Left ventricle myocardium superior (tissue), 1 donor: ENCODE measurements at places on chromosomes 2 and 18. TPM values are rescaled to one million over a fixed set of nuclear protein-coding genes. Genes with fewer than 3 reads are reported as not detected.

KIAA2012 gene
- total RNA-seq: not detected

RGPD3 gene
- not detected for total RNA-seq

L3MBTL4 gene
- 0.89 TPM for total RNA-seq

SPC25 gene
- total RNA-seq: 0.55 TPM

TMEM37 gene
- 2.9 TPM for total RNA-seq

SAG gene
- total RNA-seq: not detected

SMAD7 gene
- 13.8 TPM for total RNA-seq

MDH1B gene
- total RNA-seq: 1.0 TPM

DNA sequence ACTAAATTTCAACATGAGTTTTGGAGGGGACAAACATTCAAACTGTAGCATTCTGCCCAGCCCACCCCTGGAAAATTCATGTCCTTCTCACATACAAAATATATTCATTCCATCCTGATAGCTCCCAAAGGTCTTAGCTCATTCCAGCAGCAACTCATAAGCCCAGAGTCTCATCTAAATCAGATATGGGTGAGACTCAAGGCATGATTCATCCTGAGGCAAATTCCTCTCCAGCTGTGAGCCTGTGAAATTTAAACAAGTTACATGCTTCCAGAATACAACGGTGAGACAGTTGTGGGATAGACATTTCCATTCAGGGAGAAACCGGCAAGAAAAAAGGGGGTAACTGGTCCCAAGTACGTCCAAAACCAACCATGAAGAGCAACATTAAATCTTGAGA, 43.5 kb upstream of the FAHD2A start:
- DNase-seq: no peak

DNA sequence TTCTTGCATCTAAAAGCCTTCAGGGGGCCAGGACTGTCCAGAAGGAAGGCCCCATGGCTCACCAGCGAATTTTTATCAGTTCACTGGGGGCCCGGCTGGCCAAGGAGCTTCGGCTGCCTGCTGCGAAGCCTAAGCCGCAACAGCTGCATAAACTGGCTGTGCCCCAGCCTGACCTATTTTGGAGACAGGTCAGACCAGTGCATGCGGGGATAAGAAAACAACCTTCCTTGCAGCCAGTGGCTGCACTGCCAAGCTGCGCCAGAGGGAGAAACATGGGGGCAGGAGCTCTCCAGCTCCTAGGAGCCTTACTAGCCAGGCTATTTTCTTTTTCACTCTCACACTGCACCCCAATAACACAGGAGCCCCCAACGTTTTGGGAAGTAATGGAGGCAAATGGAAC, 15.2 kb downstream of the PAX3 start:
- no peak for DNase-seq

DNA sequence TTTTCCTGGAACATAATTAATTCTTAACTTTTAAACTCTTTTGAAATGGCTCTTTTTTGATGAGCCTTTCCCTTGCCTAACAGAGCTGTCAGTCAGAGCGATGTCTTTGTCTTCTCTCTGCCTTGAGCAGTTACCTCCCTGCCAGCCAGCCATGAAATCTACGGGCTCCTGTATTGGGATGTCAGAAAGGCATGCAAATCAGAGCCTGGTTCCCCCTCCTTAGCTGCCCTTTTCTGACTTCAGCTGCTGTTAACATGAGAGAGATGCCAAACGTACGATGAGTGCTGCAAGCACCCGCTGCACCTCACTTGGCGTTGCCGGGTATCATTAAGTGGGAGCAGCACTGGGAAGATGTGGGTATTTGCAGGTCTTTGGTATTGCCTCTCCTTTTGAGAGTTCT, 131.4 kb upstream of the BOD1L2 start:
- no peak for DNase-seq

GRCh38 chr18:12883372-12883683, 709 bp downstream of the PTPN2 start:
- no peak for DNase-seq

DNA sequence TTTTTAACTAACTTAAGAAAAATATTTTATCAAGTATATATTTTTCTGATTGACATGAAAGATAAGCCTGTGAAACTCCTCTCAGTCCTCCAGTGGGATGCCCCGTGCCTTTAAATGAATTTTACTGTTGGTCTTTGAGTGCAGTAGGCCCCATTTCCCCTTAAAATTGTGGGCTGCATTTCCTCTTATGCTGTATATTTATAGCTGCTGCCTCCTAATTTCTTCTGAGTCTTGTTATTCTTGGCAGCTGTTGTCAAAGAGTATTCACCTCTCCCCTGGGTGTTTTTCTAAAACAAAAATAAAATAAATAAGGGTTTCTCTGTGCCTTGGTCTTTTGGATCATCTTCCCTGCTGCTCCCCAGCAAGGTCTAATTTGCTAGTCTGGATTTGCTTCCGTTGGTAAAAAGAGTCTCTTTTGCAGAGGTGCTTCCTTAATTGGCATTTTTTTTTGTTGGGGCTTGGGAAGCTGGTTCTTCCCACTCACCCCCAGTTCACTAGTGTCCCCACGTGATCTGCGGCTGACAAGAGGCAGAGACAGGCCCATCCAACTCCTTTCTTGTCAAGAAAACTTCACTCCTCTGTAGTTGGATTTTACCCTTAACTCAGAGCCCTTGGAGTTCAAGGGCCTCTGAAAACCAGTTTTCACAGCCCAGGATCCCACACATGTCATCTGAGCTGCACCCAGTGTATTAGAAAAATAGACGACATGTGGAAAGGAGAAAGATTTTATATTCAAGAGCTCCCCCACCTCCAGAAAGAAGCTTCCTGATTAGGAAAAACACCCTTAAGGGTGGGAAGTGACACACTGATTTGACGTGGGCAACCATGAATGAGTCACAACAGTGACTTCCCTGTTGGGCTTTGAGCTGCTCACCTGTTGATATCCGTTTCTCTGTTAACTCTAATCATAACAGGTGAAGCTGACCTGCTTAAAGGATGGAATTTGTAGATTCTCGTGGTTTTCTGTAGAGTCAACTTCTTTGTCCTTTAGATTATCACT, 431.5 kb downstream of the DCDC2C start:
- DNase-seq: no peak

DNA sequence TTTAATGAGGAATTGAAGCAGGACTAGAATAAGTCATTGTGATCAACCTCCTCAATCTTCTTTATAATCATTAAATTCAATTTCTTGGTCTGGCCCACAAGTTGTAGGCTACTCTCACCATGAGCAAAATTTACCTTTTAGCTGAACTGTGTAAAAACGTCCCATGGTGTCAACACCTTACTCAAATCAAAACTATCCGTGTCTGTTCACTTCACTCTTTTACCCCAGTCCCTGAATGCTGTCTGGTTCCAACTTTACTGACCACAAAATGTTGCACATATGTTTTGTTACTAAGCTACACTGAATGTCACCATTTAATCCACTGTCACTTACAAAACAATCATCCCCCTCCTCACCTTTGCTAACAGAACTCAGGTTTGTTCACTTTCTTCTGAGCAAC, 951.6 kb upstream of the SLC39A10 start:
- no peak for DNase-seq

DNA sequence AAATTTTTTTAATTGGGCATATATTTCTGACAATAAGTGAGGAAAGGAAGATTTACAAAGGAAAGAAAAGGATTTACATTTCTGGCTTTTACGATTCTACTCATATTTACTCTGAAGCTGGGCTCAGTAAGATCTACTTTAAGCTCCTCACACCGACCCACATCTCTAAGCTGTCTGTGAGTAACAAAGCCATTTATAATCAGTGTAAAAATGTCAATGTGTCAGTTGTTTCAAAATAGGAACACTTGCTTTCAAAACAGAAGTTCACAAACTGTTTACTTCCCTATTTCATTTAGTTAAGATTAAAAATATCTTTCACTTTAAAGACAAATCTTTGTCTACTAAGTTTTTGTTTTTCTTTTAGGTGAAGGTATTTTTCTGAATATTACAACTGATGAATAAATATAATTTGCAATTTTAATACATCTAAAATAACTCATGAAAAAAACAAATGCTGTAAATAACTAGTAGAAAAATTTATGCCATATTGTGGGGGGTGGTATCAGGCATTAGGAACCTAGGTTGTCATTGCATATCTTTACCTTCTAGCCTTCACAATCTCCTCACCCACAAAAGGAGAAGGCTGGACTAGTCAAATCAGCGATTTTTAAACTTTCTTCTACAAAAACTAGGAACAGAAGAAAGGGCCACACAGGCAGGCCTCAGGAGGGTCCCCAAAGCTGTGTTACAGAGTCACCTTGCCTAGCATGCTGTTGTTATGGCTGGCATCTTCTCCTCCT, 64.5 kb downstream of the TMEM131 start:
- DNase-seq: no peak

DNA sequence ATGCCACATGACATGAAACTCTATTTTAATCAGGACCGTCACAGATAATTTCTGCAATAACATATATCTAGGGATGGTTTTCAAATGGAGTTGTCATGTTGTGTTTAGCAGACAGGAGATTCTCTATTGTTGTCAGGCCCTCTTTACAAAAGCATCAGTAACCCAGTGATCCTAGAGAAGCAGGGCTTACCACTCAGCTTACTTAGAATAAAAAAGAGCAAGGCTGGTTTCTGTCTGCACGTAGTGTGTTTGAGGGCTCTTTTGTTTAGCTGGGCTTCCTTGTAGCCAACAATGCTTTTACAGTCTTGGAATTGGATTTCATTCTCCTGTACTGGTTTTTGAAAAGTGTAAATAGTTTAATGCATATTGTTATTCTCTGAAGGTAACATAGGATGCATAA, 210.5 kb upstream of the NRP2 start:
- no peak for DNase-seq

- no peak for DNase-seq
Observed at GRCh38 chr2:33577084-33577483, 22.0 kb downstream of the FAM98A start.

DNA sequence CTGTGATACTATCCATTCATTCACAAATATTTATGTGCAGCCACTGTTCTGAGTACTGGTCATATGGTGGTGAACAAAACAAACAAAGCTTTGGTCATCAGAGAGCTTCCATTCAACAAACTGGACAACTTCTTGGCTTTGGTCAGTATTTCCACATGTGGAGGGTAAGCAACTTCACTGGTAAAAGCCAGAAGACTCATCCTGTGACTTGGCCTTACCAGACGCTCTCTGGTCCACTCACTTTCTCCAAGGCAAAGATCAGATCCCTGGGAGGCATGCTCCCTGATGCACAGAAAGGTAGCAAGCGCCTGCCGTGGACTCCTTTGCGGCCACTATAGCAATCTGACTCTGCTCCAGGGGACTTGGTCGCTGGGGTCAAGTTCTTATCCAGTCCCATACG, 179.5 kb downstream of the EN1 start:
- DNase-seq: no peak

DNA sequence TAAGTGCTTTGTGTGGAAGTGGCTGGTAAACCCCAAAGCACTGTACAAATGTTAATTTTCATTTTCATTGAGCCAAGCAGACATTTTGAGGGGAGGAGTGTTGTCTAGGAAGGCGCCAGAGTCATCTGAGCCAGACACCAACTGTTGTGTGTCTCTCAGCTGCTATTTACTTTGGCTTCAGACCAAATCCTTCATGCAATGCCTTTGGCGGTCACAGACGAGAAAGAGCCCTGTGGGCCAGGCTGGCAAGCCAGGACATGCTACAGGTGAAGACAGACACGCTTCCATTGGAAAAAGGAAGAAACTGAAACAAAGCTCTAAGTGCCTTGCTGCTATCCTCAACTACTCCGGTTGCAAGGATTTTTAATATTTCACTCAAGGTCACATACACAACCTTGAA, 115.4 kb upstream of the CDC42EP3 start:
- peak; percentile 31 for DNase-seq

DNA sequence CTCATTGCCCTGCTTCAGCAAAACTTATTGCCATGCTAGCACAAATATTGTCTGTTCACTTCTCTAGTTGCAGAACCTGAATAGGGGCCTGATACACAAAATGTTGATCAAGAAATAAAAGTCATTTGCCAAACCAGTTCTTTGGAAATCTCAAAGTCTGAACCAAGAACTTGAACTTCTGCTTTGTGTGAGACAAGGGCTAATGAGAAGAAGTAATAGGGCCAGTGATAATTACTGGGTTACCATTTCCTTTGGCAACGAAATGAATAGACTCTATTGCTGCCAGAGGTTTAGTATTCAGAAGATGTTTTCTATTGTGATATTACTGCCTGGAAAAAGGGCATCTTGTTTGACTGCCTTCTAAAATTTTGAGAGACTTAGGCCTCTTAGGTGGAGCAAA, 35.0 kb downstream of the TMEFF2 start:
- no peak for DNase-seq

GRCh38 chr2:112636605-112637288, 9.0 kb upstream of the SLC20A1 start:
- no peak for DNase-seq

DNA sequence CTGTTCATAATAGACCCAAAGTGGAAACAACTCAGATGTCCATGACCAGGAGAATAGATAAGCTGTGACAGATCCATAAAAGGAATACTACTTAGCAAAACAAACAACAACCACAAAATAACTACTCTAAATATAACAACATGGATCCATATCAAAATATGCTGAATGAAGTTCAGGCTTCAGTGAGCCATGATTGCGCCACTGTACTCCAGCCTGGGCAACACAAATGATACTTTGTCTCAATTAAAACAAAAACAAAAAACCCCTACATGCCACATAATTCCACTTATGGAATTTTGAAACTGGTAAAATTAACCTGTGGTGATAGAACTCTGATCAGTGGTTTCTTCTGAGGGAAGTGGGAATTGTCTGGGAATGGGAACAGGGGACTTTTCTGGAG, 11.2 kb upstream of the MYO3B start:
- no peak for DNase-seq

GRCh38 chr2:217729421-217730053, 273.3 kb downstream of the TNS1 start:
- DNase-seq: peak; percentile 72

DNA sequence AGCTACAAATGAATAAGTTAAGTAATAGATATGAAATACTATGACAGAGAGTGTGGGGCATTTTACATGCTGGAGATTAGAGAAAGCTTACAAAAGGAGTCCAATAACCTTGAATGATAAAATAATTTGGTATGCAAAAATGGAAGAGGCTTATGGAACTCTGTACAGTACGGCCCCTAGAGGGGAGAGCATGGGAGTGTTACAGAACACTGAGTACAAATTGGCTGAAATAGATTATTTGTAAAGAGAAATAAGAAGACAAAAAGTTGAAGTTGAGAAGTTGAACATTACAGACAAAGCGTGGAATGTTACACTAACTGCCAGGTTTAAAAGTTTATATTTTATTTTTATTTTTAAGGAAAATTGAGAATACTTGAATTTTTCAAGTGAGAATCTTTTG, 192.1 kb upstream of the DOK6 start:
- no peak for DNase-seq

GRCh38 chr2:217049956-217050355, 190.1 kb upstream of the TNP1 start:
- DNase-seq: peak; percentile 64
